ENCODE measurements at places on chromosomes 6 and 20. TPM values are rescaled to one million over a fixed set of nuclear protein-coding genes. Genes with fewer than 3 reads are reported as not detected.

The JPH2 gene
- 13.8 TPM for total RNA-seq

The SASH1 gene
- 16.4 TPM for total RNA-seq

The PROKR2 gene
- not detected for total RNA-seq

The ENPP4 gene
- 28.4 TPM for total RNA-seq

The ID4 gene
- total RNA-seq = 2.4 TPM

The NR2E1 gene
- total RNA-seq = not detected

The ELOVL2 gene
- total RNA-seq = 0.05 TPM

GRCh38 chr6:34524499-34524898 lies 31.6 kb downstream of the SPDEF start:
- H3K36me3 ChIP-seq = no peaks in the 10 kb centered on the region
- DNase-seq = no peak
- no peaks in the 10 kb centered on the region for H3K4me1 ChIP-seq
- no peak overlapping the region for H3K4me3 ChIP-seq

GRCh38 chr6:16045238-16045637 lies 83.6 kb upstream of the MYLIP start:
- no peak overlapping the region for H3K4me3 ChIP-seq
- H3K36me3 ChIP-seq = no peaks in the 10 kb centered on the region
- DNase-seq = no peak

- no peak overlapping the region for H3K27ac ChIP-seq
- H3K4me1 ChIP-seq = no peaks in the 10 kb centered on the region
- DNase-seq = no peak
- H3K4me3 ChIP-seq = no peak overlapping the region
These were observed 415.6 kb downstream of the GJA1 start for GRCh38 chr6:121851056-121851455.

DNA sequence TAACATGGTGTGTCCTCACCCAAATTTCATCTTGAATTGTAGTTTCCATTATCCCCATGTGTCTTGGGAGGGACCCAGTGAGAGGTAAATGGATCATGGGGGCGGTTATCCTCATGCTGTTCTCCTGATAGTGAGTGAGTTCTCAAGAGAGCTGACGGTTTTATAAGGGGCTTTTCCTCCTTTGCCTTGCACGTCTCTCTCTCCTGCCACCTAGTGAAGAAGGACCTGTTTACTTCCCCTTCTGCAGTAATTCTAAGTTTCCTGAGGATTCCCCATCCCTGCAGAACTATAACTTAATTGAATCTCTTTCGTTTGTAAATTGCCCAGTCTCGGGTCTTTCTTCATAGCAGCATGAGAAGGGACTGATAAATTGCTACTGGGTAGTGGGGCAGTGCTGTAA lies 789.3 kb downstream of the FRK start:
- H3K4me3 ChIP-seq = no peak overlapping the region
- no peak for DNase-seq
- H3K36me3 ChIP-seq = no peaks in the 10 kb centered on the region
- H3K4me1 ChIP-seq = no peaks in the 10 kb centered on the region

- no peaks in the 10 kb centered on the region for H3K36me3 ChIP-seq
- H3K27ac ChIP-seq = no peak overlapping the region
- H3K27me3 ChIP-seq = no peaks in the 10 kb centered on the region
- H3K4me1 ChIP-seq = no peaks in the 10 kb centered on the region
- DNase-seq = no peak
These were observed 131.8 kb downstream of the VEGFA start for GRCh38 chr6:43901733-43902230.

DNA sequence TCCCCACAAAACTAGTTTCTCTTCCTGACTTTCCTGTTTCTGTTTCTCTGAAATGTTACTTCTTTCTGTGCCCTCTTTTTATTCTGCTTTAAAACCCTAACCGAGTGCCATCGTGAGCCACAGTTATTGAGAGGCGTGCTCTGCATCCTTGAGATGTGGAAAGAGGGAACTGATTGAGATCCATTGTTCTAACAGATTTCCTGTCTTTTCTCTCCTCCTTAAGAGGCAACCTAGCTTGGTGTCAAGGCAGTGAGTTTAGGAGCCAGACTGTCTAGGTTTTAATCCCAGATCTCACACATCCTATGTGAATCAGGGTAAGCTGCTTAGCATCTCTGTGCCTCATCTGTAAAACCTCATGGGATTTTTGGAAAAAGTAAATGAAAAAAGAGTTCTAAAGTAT lies 57.5 kb downstream of the SNX9 start:
- no peak for DNase-seq
- no peaks in the 10 kb centered on the region for H3K4me1 ChIP-seq
- H3K4me3 ChIP-seq = no peak overlapping the region

DNA sequence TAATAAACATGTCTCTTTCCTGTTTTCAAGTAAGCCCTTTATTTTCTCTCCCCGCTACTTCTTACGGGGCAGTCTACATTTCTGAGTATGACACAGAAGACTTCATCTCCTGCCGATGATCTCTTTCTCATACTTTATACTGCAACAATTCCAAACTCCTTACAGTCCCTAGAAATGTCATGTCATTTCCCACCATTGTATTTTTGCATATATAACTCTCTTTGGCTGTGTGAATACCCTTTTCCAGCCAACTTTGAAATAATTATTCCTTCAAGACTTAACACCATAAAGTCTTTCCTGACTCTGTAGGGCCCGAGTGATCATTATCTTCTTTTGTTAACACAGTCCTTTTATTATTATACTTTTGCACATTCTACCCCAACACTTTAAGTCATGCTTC lies 72.1 kb downstream of the SHPRH start:
- H3K4me1 ChIP-seq = no peaks in the 10 kb centered on the region
- no peaks in the 10 kb centered on the region for H3K27me3 ChIP-seq
- no peak for DNase-seq
- no peaks in the 10 kb centered on the region for H3K36me3 ChIP-seq
- H3K27ac ChIP-seq = no peak overlapping the region

GRCh38 chr6:2101213-2101612 lies 144.2 kb downstream of the GMDS start:
- H3K4me1 ChIP-seq = no peaks in the 10 kb centered on the region
- H3K27ac ChIP-seq = no peak overlapping the region
- no peak for DNase-seq
- H3K4me3 ChIP-seq = no peak overlapping the region
- H3K36me3 ChIP-seq = no peaks in the 10 kb centered on the region

- no peak overlapping the region for H3K4me3 ChIP-seq
- no peaks in the 10 kb centered on the region for H3K4me1 ChIP-seq
- no peak for DNase-seq
- no peak overlapping the region for H3K27ac ChIP-seq
- H3K27me3 ChIP-seq = no peaks in the 10 kb centered on the region
These were observed 10.2 kb upstream of the EEF1A2 start for GRCh38 chr20:63509088-63509564.

DNA sequence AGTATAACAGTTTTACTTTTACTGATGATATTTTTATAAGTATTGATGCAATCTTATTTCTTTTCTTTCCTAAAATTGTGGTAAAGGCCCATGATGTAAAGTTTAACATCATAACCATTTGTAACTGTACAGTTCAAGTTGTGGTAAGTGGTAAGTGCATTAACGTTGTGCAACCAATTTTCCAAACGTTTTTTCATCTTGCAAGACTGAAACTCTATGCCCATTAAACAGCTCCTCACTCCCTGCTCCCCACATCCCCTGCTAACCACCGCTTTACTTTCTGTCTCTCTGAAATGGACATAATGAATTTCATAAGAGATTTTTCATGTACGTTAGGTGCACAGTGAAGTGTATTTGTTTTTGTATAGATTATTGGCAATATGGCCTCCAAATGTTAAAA lies 106.0 kb downstream of the PACRG start:
- no peaks in the 10 kb centered on the region for H3K4me1 ChIP-seq
- H3K4me3 ChIP-seq = no peak overlapping the region
- no peak overlapping the region for H3K27ac ChIP-seq
- no peak for DNase-seq
- H3K36me3 ChIP-seq = no peaks in the 10 kb centered on the region

DNA sequence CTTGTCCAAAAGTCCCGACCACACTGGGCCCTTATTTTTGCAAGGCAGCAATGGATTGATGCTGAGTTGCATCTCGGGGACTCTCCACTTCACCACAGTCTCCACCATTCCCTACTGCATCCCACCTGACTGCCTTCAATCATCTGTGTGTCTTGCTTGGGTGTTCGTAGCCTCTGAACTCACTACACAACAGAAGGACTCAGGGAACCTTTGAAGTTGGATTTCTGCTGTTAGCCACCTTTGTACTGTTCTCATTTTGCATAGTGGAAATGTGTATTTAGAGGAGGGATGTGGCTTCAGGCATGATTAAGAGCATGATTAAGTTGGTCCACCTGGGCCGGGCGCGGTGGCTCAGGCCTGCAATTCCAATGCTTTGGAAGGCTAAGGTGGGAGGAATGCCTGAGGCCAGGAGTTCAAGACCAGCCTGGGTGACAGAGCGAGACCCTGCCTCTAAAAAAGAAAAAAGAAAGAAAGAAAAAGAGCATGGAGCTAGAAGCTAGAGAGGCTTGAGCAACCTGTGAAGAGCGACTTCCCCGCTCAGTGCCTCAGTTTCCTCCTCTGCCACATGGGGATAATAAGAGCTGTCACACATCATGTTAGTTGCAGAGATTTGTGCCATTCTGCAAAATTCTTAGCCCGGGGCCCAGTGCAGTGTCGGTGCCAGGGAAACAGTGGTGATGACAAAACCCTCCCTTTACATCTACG lies 121.3 kb upstream of the PTPN1 start:
- no peak overlapping the region for H3K4me3 ChIP-seq
- H3K36me3 ChIP-seq = no peaks in the 10 kb centered on the region
- H3K27ac ChIP-seq = no peak overlapping the region
- no peak for DNase-seq

DNA sequence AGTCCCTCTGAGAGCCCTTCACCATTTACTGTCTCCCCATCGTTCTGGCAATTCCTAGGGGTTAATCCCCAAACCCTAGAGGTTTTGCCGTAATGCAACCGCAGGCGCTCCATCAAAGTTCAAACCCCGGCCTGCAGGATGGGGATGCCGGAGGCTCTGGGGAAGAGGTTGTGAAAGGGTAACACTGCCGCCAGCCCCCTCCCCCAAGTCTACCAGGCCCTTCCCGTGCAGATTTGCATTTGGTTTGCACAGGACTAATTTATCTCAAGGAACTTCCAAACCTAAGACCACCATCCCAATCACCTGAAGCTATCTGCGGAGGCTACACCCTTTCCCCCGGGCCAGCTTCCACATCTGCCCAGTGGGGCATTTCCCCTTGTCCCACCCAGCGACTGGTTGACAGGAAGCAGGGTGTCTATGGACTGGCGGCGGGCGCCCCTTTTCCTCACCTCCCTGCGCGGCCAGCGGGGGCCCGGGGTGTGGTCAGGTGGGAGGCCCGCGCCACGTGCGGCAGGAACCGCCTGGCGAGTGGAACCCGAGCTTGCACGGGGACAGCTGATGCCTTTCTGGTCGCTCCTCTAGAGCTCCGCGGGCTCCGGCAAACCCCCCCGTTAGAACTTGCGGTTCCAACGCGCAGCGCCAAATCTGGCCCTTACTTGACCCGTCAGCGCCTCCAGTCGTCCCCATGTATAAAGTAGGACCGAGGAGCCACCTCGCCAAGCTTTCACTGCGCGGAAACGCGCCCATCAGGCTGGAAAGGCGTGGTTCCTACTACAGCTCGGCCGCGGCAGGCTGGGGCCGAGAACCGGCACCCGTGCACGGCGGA lies 9.4 kb upstream of the SLC4A11 start:
- H3K4me3 ChIP-seq = no peak overlapping the region
- H3K4me1 ChIP-seq = peaks cover 3% of the 10 kb centered on the region
- peaks cover 8% of the 10 kb centered on the region for H3K27me3 ChIP-seq
- H3K36me3 ChIP-seq = no peaks in the 10 kb centered on the region

DNA sequence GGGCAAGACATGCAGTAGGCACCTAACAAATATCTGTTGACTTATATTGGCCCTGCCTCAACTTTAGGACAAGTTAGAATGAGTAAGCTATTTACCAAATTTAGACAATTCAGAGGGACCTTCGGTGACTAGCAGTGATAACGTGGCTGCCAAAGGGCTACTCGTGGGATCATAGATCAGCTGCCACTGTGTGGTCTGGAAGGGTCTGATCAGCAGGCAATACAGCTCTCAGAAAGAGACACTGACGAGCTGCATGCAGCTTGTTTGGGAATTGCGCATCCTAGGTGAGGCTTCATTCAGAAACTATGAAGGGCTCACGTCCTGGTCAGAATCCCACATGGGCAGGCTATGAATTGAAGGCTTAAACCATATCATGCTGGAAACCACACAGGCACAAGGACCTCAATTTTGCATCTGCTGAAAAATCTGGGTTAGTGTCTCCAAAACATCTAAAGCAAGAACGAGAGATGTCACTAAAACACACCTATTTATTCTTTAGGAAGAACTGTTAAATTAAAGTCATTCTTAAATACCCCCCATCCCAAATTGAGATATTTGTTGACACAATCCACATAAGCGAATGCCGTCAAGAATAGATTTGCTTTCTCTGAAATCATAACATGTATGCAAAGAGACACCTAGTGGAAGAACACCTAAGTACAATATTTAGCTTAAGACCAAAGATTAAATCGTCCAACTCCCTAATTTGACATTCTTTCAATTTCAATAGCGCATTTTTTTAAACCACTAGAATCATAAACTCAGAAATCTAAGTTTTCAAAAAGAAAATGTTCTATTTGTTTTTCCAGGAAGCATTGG lies 79.6 kb downstream of the IPCEF1 start:
- no peaks in the 10 kb centered on the region for H3K27me3 ChIP-seq
- H3K4me3 ChIP-seq = no peak overlapping the region
- H3K27ac ChIP-seq = no peak overlapping the region

All from colonic mucosa (tissue), 4 donors.